ENCODE measurements at places on chromosomes 11 and 22.

GRCh38 chr11:10096987-10097386 is 197.0 kb downstream of the SBF2 start:
- DNase-seq = no peak

DNA sequence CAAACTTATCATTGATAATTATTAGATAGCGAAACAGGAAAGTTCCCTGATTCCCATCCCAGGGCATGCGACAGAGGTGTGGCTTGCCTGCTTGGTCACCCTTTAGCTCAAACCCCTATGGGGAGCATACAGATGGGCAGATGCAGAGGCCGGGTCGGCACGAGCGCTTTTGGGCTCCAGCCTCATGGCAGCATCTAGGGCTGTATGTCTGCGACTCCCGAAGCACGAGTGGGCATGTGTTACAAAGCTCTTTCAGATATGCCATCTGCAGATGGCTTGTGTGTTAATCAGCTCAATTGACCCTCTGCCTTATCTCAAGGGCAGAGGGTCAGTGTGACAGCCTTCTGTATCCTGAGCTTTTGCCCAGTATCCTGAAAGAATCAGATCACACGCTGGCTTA is 2069.3 kb upstream of the RAG2 start:
- no peak for DNase-seq

DNA sequence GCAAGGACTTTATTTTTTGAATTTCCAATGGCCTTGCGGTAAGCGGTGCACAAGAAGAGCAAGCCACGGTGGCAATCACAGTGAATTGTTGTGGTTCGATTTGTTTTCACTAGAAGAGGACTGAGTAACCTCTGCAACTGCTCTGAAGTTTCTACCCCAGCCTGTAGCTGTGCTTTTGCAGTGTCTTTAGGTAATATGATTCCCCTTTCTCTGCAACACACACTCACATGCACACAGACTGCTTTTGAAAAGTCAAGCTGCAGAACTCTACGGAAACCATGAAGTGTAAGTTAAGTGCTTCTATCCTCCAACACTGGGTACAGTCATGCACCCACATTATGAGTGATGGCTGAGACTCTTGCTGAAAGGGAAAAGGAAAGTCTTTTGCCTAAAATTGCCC is 38.4 kb downstream of the CD44 start:
- DNase-seq = no peak

GRCh38 chr11:60855726-60856633 is at the start of gene PTGDR2:
TSS of gene PTGDR2 (minus strand) at chr11:60855950. CDS start at chr11:60853722, 2,228 bp downstream.
- DNase-seq = no peak

DNA sequence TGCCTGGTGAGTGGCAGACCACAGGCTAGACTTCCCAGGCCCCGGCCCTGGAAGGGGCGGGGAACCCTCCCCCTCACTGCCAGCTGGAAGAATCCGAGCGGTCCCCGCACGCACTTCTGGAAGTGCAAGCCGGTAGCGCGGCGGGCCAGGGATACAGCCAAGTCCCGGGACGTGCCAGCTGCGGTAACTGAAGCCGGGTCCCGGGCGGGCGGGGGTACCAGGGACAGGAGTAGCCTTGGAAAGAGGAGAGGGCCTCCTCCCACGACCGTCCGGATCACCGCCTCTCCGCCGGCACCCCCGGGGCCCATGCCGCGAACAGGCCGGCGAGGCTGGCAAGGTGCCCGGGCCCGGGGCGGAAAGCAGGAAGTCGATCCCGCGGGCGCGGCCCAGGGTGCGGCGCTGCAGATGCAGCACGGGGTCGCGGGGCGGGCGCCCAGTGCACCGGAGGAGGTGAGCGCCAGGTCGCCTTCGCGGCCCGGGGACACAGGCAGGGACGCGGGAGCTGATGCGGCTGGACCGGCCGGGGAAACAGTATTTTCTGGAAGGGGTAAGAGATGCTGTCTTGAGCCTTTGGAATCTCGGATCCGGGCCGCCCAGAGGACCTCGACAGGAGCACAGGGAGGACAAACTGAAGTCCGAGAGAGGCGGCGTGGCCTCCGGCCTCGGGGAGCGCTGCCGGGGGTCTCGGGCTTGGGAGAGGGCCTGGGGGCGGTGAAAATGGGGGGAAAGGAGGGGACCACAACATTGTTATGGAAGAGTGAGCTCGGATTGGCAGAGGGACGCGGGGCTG is 783 bp upstream of the SLC35C1 start:
- DNase-seq = no peak

DNA sequence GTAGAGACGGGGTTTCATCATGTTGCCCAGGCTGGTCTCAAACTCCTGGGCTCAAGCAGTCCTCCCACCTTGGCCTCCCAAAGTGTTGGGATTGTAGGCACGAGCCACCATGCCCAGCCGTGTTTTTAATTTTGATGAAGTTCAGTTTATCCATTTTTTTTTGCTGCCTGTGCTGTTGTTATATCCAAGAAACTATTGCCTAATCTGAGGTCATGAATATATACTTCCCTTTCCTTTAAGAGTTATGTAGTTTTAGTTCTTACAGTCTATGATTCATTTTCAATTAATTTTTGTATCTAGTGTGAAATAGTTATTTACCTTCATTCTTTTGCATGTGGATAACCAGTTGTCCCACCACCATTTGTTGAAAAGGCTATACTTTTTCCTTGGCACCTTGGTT is 50.3 kb upstream of the SORL1-AS1 start:
- DNase-seq = no peak

DNA sequence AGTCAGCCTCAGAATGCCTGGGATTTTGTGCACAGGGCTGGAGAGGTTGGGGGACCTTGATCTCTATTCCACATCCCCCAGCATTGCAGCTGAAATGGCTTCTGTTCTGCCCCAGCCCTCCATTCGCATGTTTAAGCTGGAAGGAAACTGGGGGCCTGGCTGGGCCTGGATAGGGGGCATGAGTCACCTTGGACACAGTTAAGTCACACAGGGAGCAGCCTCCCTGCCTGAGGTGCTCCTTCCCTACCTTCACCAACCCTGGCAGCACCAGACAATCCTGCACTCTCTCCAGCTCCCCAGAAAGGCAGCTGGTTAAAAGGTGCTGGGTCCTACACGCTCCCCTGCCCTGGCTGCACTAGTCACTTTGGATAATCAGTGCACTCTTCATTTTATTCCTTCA is 763 bp downstream of the SMIM45 start:
- no peak for DNase-seq

- DNase-seq = no peak
These were observed 71.3 kb downstream of the RAB30 start for GRCh38 chr11:83000381-83000780.

DNA sequence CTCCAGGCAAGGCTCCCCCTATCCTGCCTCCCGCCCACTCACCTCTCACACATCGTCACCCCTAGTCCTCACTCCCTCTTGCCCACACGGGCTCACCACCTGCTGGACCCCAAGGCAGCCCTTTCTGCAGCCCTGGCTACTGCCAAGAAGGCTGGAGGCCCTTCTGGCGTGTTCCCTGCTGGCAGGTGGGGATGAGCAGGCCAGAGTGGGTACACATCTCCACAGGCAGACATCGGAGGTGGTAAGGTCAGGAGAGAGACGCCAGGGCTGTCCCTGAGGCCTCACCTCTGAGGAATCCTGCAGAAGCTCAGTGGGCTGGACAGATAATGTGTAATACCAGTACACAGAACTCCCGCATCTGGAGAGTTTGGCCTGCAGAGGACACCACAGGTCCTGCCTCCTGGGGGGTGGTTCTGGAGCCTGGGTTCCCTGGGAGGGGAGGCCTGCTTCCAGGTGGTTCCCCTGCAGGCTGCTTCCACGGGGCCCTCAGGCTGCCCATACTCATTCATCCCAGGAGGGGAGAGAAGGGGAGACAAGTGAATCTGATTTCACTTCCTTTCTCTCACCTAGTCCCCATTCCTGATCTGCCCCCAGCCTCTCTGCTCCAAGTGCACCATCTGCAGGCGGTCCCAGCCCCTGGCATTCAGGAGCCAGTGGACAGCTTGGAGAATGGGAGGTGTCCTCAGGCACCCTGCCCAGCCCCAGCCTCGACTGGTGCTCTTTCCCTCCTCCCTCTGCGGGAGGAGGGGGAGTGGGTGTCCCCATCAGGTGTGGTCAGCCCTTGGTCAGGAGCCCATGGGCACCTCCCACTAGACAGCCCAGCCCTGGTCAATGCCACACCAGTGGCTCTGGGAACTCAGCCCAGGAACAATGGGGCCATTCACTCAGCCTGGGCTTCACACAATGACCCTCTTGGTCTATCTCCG is 6.1 kb upstream of the CHST1 start:
- no peak for DNase-seq

- DNase-seq = no peak
These were observed 37.2 kb upstream of the RAG2 start for GRCh38 chr11:36635066-36635862.

GRCh38 chr11:70437111-70437784 is 38.9 kb downstream of the CTTN start:
- no peak for DNase-seq

- DNase-seq = no peak
These were observed 9.8 kb downstream of the PACSIN2 start for GRCh38 chr22:43005106-43005505.

GRCh38 chr11:65516135-65516968 is 8.5 kb upstream of the SCYL1 start:
- no peak for DNase-seq

DNA sequence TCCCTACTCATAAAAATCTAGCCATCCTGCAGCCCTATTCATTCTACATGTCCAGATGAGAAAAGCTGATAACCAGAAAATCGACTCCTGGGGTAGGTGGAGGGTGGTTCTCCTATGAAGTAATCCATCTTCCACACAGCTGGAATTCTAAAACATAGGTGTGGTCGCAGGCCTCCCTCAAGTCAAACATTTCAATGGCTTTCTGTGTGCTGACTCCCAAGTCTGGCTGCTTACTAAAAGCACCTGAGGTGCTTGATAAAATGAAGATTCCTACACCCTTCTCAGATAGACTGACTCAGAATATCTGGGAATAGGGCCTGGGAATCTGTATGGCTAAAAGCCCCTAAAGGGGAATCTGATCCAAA is 26.1 kb downstream of the IRAG1 start:
- DNase-seq = no peak

DNA sequence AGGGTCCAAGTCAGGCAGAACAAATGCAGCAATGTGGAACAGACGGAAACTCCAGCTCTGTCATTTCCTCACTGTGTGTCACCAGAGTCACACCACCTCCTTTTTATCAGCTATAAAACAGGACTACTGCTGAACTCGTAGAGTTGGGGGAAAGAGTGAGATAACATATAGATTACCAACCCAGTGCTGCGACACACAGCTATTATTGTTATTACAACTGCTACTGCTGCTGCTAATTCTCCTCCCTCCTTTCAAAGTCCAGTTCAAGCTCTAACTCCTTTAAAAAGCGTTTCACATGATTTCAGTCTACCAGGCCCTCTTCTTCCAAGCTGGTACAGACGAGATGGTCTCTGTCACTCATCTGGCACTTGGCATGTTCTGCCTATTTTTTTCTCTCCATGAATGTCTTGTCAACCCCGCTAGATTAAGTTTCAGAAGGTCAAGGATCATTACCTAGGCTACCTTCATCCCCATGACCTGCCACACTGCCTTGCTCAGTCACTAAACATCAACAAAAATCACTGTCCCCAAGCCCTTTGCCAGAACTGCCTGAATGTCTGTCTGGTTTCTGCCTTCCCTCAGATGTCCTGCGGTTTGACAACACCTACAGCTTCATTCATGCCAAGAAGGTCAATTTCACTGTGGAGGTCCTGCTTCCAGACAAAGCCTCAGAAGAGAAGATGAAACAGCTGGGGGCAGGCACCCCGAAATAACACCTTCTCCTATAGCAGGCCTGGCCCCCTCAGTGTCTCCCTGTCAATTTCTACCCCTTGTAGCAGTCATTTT is 3.7 kb upstream of the MTFP1 start:
- no peak for DNase-seq

DNA sequence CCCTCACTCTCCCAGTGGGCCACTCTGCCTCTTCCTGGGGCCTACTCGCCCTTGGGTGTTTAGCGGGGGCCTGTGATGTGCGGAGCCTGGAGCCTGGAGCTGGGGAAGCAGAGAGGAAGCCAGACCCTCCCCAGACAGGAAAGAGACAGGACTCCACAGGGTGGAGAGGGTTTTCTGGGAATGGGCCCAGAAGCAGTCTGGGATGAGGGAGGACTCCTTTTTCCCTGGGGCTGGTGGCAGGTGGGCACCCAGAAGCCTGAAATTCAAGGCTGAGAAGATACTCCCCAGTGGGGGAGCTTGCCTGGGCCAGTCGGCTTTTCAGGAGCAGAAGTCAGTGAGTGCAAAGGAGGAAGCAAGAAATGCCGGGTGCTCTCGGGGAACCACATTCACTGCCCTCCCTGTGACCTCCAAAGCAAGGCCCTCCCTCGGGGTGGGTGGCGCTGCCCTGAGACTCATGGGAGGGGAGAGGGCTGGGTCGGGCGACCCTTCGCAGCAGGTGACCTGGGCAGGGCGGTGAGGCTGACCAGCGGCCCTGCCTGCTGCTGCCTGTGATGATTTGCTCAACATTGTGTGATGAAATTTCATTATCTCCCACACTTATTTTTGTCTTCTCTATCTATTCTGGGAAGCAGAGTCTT is 1377.4 kb downstream of the BRD1 start:
- DNase-seq = no peak

DNA sequence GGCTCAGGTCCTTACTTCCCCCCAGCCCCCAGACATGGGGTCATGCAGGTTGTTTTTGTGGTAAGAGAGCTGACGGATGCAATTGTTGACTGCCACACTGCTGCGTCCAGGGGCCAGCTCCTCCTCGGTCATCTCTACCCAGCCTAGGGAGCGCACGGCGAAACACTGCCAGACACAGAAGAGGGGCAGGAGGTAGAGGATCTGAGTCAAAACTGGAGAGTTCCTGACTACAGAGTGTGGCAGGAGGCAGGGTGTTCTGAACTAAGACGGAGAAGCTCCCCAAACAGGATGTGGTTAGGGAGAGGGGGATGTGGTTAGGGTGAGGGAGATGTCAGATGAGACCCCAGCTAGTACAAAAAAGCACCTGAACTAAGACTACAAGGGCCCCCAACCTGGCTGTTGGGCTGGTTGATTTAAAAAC is 12.3 kb downstream of the SMPD1 start:
- no peak for DNase-seq

GRCh38 chr11:126492331-126493082 is 137.0 kb downstream of the ST3GAL4 start:
- no peak for DNase-seq

GRCh38 chr22:35158336-35158735 is 92.4 kb downstream of the ISX start:
- DNase-seq = no peak

GRCh38 chr11:88604260-88604659 is 266.7 kb upstream of the CTSC start:
- DNase-seq = no peak

GRCh38 chr11:58907780-58908179 is 31.5 kb upstream of the GLYATL1 start:
- no peak for DNase-seq

DNA sequence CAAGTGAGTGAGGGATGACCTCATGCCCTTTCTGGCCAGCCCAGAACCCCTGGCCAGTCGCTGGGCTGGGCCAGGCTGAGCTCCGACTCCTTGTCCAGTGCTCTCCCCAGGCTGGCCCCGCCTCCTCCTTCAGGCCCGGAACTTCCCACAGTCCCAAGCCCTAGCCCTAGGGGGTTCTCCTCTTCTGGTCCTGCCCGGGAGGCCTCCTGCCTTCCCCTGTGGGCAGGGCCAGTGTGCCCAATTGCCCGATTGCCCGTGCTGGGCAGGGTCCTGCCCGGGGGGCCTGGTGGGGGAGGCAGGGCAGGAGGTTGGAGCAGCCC is 4.2 kb downstream of the TCIRG1 start:
- no peak for DNase-seq
